SK-N-DZ (cell line): ENCODE measurements at places on chromosomes 12 and 14.
A peak's percentile ranks its signal among the peaks of the same experiment; 100 is the strongest.

GRCh38 chr12:116620124-116620491 lies 60.9 kb downstream of the MAP1LC3B2 start:
- DNase-seq = no peak

DNA sequence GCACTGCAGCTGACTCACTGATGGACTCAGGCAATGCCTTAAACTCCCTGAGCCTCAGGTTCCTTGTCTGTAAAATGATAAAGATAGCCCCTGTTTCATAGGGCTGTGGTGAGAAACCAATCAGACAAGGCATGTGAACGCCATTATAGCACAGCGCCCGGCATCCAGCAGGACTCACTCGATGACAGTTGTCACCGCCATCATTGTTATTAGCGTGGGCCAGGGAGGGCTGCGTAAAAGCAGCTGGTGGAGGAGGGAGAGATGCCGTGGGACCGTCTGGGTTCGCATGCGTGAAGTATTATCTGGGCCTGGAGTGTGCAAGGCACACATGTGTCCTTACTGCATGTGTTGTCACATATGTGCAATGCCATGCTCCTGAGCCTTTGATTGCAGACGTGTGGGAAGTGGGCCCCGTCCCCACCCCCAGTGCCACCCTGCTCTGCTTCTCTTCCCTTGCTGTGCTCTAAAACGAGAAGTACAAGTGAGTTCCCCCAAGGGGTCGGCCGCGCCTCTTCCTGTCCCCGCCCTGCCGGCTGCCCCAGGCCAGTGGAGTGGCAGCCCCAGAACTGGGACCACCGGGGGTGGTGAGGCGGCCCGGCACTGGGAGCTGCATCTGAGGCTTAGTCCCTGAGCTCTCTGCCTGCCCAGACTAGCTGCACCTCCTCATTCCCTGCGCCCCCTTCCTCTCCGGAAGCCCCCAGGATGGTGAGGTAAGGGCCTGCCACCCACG lies at the start of gene PTPN6:
Gene PTPN6 (plus strand): TSS at position 546 of the 730 bp plus-strand sequence. CDS start 157 bp downstream, at position 703.
- DNase-seq = no peak

GRCh38 chr14:101232340-101233020 lies 328.8 kb upstream of the DIO3 start:
- no peak for DNase-seq

DNA sequence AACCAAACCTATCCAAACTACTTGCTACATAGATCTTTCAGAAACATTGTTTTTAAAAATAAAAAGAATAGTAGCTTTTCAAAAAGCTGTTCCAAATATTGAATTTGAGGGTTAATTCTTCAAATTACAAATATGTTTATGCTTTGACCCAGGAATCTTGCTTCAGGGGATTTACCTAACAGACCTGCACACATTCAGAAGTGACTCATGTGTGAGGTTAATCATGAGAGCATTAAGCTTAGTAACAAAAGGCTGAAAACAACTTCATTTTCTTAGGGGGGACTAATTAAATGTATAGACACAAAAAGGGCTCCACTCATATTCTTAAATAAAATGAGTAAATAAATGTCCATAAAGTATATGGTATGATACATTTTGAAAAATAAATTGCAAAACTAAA lies 672.4 kb upstream of the FLRT2 start:
- DNase-seq = no peak

- DNase-seq = no peak
These were observed 83.7 kb downstream of the PHETA1 start for GRCh38 chr12:111285200-111285599.

- DNase-seq = no peak
These were observed 82.7 kb upstream of the ESRRB start for GRCh38 chr14:76293221-76293620.

DNA sequence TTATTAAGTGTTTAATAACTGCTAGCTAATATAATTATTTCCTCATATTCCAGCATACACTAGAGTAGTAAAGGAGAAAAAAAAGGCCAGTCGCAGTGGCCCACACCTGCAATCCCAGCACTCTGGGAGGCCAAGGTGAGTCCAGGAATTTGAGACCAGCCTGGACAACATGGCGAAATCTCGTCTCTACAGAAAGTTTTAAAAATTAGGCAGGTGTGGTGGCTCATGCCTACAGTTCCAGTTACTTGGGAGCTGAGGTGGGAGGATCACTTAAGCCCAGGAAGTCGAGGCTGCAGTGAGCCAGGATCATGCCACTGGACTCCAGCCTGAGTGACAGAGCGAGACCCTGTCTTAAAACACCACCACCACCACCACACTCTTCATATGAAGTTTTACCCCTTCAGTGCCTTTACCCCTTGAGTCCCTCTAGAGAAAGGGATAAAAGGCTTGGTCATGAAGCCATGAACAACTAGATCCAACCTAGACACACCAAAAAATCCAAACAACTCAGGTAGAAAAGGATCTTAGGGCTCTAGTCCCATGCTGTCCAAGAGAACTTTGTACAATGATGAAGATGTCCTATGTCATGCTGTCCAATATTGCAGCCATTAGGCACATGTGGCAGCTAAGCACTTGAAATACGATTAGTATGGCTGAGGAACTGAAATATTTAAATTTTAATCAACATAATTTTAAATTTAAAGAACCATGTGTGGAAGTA lies 29.6 kb downstream of the ATXN2 start:
- no peak for DNase-seq

GRCh38 chr12:66739940-66740651 lies 61.2 kb upstream of the GRIP1 start:
- DNase-seq = peak; percentile 9

GRCh38 chr14:36998686-36999085 lies 173.7 kb downstream of the SLC25A21 start:
- no peak for DNase-seq

DNA sequence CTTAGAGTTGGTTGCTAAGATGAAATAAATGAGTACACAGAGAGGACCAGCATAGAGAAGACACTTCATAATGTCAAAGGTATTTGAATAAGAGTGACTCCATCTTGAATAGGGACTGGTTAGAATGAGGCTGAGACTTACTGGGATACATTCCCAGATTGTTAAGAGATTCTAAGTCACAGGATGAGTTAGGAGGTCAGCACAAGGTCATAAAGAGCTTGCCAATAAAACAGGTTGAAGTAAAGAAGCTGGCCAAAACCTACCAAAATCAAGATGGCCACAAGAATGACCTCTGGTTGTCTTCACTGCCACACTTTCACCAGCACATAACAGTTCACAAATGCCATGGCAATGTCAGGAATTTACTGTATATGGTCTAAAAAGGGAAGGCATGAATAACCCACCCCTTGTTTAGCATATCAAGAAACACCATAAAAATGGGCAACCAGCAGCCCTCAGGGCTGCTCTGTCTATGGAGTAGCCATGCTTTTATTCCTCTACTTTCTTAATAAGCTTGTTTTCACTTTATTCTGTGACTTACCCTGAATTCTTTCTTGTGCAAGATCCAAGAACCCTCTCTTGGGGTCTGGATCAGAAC lies 8.3 kb upstream of the SERPINA1 start:
- DNase-seq = no peak

DNA sequence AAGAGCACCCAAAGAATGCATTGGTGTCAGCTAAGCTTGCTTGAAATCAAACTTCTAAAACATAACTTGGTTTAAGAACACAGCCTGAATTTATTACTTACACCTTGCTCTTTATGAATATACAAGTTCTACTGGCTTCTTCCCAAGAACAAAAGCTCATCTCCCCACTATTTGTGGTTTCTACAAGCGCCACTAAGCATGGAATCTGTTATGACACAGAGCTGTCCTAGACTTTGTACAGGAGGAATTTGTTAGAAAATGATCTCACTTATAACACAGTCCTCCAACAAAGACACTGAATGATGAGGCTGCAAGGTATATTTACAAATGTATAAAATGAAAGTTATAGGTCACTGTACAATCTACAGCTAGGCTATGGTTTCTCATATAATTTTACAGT lies 452.1 kb downstream of the BCAT1 start:
- no peak for DNase-seq

DNA sequence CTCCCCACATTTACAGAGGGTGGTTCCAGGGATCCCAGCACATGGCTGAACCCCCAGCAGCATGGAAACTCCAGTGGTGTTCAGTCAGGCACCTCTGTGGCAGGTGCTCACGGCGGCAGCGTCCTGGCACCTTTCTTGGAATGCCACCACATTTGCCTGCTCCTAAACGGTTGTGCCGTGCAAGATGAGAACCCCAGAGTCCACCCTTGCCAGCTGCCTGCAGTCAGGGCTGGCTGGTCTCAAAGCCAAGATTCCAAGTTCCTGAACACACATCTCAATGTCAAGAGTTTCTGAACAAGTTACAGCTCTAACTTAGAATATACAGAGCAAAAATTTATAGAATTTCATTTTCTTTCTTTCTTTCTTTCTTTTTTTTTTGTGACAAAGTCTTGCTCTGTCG lies 38.7 kb downstream of the DDX51 start:
- no peak for DNase-seq

GRCh38 chr12:74066476-74066875 lies 471.2 kb upstream of the ATXN7L3B start:
- no peak for DNase-seq

GRCh38 chr12:108273217-108273616 lies 65.9 kb downstream of the CMKLR1 start:
- DNase-seq = peak; percentile 45

GRCh38 chr12:67816269-67816668 lies 167.7 kb downstream of the DYRK2 start:
- DNase-seq = no peak

- DNase-seq = no peak
These were observed 76.9 kb upstream of the ANO4 start for GRCh38 chr12:100717733-100718067.

GRCh38 chr14:75025876-75026275 lies 23.2 kb downstream of the EIF2B2 start:
- no peak for DNase-seq

DNA sequence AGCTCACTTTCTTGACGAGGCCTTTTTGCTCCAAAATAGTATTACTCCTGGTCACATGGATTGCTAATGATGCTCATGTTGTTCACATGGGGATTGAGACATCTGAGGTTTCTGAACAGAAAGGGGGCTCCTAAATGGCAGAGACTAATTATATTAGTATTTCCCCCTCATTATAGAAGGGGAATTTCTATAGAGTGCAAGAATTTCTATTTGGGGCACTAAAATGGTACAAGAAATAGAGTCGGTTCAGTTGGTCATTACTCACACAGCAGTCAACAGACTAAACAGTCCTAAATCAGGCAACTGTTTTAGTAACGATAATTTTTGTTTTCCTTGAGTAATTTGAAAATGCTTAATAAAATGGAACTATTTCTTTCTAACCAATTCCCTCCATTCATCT lies 108.9 kb downstream of the DACT1 start:
- no peak for DNase-seq

- no peak for DNase-seq
These were observed 129.8 kb upstream of the TMEM132C start for GRCh38 chr12:128137140-128137539.

DNA sequence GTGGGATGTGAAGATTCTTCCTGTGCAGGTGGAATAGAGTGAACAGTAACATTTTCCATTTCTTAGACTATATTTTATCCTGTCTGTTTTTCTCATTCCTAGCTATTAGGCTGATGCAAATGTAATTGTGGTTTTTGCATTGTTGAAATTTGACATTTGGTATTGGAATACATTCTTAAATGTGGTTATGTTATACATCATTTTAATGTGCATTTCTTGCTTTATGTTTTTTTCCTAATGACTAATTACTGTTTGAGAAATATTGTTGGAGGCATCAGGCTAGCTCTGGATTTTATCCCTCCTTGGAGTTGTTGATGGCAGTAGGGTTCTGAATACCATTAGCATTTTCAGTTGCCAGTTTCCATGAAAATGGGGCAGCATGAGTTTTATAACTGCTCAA lies 75.9 kb upstream of the GNG2 start:
- DNase-seq = no peak

DNA sequence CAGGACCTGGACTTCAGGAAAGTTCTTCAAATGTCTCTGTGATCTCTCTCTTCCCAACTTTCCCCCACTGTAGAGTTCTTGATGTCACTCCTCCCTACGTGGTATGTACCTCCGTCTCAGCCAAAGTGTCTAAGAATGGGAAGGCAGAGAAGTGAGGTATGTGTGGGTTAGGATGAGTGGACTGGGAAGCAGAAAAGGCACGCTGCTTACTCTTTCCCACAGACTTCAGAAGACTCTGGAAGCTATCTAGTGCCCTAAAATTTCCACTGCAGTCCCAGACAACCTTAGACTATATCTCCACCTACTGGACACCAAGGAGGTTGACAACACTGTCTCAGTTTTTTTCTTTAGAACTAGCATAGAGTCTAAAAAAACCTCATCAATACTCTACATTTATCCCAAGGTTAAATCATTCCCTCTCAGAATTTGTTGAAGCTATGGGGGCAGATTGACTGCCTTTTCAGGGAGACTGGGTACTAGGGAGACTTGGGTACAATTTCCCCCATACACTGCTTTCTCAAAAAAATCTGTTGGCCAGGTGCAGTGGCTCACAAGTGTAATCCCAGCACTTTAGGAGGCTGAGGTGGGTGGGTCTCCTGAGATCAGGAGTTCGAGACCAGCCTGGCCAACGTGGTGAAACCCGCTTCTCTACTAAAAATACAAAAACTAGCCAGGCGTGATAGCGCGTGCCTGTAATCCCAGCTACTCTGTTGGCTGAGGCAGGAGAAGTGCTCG lies 20.6 kb upstream of the ITGA5 start:
- DNase-seq = peak; percentile 58

DNA sequence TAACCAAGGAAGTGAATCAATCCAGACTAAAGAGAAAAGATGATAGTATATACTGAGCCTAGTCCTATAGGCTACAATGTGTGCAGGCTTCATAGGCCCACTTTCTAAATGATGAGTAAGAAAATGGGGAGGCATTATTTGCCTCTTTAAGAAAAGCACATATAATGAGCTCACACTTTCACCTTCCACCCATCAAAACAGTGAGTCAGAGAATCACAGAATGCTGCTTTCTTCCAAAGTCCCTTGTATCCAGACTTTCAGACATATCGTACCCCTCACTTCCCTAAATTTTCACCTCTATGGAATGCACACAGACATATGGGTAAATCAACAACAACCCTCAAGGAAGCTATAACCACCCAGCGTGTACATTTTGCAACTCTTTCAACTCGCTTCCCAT lies 286.4 kb upstream of the PRKD1 start:
- no peak for DNase-seq

GRCh38 chr14:91063119-91063518 lies 2.7 kb upstream of the RPS6KA5 start:
- no peak for DNase-seq
